ENCODE measurements at places on chromosomes 1 and 21.
A peak's percentile ranks its signal among the peaks of the same experiment; 100 is the strongest.

DNA sequence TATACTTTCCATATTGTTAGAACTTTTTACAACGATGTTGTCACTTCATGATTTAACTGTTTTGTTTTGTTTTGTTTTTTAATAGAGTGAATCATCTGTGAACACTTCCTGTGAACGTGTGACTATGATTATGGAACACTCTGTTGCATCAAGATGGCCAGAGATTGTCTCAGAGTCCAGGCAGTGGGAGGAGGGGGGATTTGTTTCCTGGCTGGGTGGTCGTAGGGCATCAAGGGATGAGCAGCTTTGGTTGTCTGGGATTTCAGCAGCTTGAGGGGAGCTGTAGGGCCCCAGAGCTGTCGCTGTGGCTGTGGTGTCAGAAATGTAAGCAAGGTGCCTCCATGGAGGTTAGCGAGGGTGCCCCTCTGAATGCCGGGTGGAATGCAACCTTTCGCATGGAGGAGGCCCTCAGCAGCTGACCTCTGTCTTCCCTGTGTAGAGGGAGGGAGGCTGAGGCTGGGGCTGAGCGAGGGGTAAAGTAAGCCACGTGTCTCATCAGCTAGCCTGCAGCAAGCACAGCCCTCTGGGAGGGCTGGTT, 21.4 kb downstream of the NEK2 start:
- DNase-seq, result no peak

DNA sequence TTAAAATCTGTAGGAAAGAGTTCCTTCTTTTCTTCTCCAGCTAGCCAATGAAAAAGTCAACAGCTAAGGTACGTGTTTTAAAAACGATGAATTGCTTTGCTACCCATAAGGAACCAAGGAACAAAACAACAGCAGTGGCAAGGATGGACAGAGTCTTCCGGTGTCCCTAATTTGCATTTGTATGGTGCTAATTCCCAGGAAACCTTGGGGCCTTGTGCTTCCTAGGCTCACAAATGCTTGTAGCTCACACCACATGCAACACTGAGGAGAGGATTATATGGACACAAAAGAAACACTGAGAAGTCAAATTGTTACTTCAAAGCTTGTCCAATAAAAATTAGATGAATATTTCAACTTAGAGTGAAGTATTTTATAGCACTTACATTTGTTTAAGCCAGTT, 1.8 kb upstream of the PGBD5 start:
- DNase-seq, result no peak

DNA sequence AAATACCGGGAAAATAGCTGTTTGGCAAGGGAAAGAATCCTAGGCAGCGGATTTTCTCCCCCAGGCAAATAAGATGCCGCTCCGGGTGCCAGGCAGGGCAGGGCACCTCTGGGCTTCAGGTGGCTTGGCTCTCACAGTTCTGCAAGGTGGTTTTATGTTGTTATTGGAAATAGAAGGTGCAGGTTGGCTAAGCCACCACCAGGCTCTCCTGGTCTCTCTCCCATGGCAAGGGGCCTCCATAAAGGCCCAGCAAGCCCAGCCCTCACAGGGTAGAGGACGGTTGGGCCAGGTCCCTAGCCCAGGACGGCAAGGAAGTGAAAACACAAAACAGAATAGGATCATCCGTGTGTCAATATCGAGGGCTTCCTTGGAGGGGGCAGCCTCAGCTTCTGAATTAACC, 37.6 kb upstream of the GPR153 start:
- DNase-seq, result no peak

GRCh38 chr1:104991702-104992101, 1242.0 kb downstream of the AMY1C start:
- DNase-seq, result no peak

DNA sequence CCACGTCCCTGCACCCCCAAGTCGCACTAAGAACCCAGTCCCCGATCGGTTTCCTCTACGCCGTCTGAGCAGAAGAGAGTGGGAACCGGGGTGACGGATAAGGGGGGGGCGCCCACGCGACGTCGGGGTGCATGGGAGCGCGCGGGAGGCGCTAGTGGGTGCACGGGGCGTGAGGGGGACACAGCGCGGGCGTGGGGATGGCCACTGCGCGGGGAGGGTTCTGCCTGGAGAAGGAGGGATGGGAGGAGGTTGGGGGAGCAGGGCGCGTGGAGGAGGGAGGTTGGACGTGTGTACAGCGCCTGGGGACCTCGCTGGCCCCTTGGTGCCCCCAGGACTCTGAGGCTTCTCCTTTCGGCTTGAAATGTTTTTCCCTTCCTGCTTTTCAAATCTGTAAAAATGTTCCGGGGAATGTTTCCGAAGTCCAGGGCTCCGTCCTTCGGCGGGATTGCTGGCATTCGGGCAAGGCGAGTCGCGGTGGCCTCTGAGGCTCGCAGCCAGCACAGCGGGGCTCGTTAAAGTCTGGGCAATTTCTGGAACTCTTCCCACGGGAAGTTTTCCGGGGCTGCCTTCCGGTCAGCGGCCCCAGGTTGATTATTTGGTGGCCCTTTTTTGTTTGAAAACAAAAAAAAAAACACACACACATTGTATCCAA, 13.1 kb downstream of the RNF220 start:
- no peak for DNase-seq

DNA sequence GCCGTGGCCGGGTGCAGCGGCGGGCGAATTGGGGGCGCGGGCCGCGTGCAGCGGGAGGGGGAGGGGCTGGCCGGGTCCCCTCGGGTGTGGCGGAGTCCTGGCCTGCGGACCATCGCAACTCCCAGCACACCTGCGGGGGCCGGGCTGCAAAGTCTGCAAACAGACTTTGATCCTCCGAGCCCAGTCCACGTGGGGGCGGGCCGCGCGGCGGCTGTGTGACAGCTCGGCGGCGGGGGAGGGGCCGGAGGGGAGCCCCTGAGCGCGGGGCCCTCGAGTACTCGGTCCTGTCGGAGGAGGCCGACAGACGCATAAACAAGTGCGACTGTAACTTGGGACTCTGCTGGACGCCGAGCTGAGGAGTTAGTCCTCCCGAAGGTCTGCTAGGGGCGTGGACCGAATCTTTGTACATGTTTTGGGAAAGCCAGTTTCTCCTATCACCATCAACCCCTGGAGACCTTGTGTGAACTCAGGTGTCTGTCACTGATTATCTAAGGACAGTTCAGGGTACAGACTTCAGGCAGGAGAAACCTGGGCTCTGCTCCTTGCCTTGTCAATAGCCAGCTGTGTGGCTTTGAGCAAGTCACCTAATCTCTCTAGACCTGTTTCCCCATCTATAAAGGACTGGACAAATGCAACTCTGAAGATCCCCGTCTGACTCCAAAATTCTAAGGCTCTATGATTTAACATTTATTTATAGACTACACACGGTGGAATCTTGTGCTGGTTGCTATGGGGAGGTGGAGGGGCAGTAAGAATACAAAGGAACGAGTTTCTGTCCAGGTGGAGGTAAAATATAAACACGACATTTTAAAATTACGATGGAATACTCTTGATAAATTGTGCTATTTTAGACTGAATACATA, 710 bp upstream of the SLC30A1 start:
- DNase-seq, result no peak

- no peak for DNase-seq
These were observed 73.9 kb upstream of the SDC3 start for GRCh38 chr1:30982431-30982830.

DNA sequence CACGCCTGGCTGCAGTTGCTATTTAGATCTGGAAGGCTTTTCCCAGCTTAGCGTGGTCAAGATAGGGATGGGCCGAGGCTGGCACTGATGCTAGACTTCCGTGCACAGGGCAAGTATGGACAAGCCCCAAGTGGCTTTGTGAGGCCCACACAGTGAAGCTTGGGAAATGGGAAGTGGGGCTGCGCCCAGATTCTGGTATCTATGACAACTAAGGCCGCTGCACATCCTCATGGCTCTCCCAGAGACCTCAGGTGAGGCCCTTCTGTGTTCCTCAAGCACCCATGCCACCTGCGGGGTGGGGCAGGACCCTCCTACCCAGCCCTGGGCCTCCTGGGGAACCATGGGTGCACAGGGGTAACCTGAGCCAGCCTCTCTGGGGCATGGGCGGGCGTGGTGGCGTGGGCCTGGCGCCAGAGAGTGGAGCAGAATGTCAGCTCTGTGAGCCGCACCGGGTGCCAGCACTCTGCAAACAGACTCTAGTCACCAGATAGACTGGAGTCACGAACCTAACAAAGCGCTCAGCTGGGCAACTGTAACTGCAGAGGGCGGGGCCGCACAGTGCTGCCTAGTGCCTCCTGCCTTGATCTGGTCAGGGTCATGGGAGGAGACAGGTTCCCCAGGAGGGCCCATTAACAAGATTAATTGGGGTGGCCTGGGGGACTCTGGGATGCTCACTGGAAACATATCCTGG, 46.4 kb downstream of the ELF3 start:
- DNase-seq, result no peak

GRCh38 chr1:189682591-189682990, 795.1 kb downstream of the BRINP3 start:
- DNase-seq, result no peak

- no peak for DNase-seq
These were observed 36.3 kb upstream of the RAP1GAP start for GRCh38 chr1:21705303-21705980.

- no peak for DNase-seq
These were observed 44.8 kb upstream of the ABCG1 start for GRCh38 chr21:42174173-42174572.

DNA sequence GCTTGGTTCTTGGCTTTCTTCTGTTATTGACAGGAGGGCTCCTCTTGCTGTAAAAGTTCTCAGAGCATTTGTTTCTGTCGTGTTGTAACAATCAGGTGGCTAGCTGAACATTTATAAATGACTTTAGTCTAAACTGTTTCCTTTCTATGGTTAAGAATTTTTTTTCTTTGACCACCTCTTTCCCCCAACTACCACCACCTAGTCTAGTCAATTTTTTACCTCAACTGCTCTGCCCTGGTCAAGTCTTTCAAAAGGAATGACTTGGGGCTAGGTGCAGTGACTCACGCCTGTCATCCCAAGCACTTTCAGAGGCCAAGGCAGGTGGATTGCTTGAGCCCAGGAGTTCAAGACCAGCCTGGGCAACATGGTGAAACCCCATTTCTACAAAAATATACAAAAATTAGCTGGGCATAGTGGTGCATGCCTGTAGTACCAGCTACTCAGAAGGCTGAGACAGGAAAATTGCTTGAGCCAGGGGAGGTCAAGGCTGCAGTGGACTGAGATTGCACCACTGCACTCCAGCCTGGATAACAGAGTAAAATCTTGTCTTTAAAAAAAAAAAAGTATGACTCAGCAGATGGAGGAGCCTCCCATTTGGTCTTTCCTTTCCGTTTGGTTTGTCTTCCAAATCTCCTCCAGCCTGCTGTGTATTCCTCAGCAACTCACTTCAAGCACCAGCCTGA, 40.7 kb downstream of the MAP3K21 start:
- peak; percentile 5 for DNase-seq

GRCh38 chr1:26602378-26602959, 72.9 kb downstream of the RPS6KA1 start:
- peak; percentile 30 for DNase-seq

DNA sequence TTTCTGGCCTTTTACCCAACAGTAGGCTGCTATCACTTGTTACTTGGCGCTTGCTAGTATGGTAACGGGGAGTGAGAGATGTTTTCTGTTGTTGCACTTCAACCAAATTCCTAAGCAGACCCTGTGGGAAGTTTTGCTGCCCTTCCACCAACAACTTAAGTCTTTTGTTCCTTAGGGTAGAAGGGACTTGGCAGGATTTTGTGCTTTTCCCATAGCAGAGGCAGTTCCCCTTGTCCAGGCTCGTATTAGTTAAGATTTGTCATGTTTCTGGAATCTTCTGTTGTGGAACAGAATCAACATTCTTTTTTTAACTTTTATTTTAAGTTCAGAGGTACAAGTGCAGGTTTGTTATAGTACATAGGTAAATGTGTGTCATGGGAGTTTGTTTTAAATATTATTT, 73.2 kb upstream of the SGIP1 start:
- no peak for DNase-seq

GRCh38 chr21:45335761-45336534, 48.3 kb upstream of the POFUT2 start:
- no peak for DNase-seq

DNA sequence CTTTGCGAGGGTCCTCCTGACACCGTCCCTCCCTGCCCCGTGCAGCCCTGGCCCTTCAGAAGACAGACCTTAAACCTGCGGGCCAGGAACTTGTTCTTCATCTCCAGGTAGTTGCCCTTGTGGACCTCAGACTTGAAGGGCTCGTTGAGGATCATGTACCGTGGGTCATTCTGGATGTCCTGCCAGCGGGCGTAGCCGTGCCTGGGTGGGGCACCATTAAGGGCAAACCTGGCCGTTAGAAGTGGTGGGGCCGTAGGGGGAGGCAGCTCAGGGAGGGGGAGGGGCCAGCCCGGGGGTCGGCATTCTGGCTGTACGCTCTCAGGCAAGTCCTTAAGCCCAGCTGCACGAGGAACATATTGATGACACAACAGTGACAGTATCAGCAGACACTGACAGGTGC, 64.6 kb downstream of the KCNAB2 start:
- DNase-seq, result no peak

DNA sequence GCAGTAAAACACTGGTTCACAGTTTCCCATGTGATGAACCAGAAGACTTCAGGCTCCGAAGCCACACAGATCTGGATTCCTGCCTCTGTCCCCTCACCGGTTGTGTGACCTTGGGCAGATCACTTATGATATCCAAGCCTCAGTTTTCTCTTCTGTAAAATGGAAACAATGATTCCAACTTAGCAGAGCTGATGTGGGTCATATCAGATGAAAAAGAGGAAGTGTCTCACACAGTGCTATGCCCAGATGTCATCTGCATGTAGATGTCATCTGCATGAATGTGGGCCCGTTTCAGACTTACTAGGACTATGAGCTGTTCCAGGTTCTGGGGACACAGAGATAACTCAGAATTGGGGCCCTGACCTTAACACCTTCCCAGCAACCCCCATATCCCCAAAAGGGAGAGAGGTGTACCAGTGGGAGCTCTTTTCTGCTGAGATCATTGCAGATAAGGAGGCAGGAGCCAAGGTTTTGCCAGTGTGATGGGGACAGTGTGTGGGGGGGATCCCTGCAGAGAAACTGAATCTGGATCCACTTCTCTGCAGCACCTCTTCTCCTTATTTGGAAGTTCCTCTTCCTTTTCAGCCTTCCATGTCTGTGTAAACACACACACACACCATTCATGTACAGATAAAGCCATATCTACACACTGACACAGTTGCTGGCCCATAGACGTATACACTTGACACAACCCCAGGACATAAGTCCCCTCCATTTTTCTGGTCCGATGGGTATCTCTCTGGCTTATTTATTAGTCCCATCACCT, 5.0 kb upstream of the ADGRB2 start:
- DNase-seq, result no peak

- DNase-seq, result no peak
These were observed 38.3 kb downstream of the TCEANC2 start for GRCh38 chr1:54091666-54092065.

- DNase-seq, result no peak
These were observed 77.6 kb downstream of the MORN1 start for GRCh38 chr1:2313651-2314261.

GRCh38 chr1:143665606-143666005, 306.2 kb downstream of the FAM72C start:
- DNase-seq, result no peak

Data from AG09319 (cell line).